Cardiac muscle cell (in vitro differentiated cells and primary cell): ENCODE measurements at places on chromosomes 5 and 9.

DNA sequence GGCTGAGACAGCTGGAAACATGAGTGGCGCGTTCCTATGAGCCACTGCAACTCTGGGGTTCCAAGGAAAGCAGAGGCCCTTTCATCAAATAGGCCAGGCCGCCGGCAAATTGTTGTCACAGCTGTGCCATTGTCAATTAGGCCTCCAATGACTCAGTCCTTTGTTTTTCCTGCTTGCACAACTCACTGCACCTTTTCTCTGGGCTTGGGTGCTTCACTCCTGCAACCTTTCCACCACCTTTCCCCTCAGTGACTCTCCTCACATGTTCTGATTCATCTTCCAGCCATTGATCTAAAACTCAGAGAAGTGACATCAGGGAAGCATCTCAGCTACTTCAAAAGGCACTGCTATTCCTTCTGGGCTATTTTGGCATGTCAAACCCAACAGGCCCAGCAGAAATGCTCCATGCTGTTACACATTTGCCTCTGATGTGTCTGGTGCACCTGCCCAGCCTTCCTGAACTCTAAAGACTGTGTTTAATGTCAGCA lies 653.7 kb downstream of the NR2F1-AS1 start:
- DNase-seq: no peak

DNA sequence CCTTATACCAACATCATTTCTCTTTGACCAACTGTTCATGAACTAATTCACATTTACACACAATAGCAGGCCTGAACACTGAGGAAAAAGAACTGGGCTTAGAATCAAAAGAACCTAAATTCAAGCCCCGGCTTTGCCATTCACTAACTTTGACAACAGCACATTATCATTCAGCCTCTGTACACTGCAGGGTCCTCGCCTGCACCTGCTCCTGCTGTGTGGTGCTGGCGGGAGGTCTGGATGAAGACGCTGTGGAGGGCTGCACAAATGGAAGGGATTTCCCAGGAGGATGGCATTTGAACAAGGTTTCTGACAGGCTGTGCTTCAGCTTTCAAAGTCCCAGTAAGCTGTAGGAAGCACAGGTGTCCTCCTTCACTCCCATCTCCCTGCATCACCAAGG lies 151.2 kb downstream of the ZDHHC21 start:
- no peak for DNase-seq

GRCh38 chr5:56564541-56565282 lies 250.6 kb upstream of the MAP3K1 start:
- DNase-seq: no peak

DNA sequence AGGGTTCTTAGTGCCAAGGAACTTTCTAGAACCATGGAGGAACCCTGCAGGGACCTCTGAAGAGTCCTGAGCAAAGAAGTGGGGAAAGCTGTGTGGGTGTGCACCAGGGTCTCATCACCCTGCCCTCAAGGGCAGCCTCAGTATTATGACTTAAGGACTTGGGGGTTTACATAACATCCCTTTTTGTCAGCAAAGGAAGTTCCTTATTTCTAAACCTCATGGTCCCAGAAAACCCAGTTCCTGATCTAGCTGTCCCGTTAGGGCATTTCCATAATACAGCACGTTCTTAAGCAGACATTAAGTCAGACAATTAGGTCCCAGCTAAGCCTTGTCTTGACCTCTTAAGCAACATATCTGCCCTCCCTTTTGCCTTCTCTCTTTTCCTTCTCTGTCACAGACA lies 57.3 kb downstream of the DAPK1 start:
- DNase-seq: no peak

DNA sequence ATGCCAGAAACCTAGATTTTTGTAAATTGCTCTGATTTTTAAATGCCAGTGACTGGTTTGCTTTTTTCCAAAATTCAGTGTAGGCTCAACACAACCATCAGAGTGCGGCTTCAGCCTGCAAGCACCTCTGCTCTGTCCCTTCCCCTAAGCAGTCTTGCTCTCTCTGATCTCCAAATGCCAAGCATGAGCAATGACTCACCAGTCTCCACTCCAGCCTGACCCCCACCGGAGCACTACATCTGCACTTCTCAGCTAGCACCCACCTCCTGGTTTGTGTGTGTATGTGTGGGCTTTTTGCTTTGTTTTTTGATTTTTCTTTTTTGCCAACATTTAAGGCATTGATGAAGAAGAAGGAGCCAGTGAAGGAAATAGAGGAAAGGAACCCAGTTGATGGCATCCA lies 61.4 kb upstream of the ADRA1B start:
- peak; percentile 15 for DNase-seq

- DNase-seq: no peak
Observed at GRCh38 chr5:158979290-158979689, 120.4 kb downstream of the EBF1 start.

- no peak for DNase-seq
Observed at GRCh38 chr9:96877269-96877668, 23.0 kb upstream of the ZNF782 start.

- no peak for DNase-seq
Observed at GRCh38 chr9:74281674-74282073, 215.5 kb upstream of the RORB start.

DNA sequence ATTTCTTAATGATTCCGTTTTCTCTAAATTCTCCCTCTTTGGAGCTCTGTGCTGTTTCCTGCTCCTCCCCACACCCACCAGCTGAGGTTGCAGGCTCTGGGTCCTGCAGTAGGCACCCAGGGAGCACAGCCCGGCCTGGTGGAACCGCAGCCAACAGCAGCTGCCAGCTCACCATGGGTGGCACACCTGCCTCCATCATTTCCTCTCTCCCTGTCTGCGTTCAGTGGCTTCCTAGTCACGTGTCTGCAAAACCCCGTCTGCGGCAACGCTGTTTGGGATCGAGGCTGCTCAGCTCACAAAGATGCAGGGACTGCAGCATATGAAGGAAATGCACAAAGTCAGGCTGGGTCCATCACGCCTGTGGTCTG lies 367.8 kb downstream of the IRX2 start:
- no peak for DNase-seq

DNA sequence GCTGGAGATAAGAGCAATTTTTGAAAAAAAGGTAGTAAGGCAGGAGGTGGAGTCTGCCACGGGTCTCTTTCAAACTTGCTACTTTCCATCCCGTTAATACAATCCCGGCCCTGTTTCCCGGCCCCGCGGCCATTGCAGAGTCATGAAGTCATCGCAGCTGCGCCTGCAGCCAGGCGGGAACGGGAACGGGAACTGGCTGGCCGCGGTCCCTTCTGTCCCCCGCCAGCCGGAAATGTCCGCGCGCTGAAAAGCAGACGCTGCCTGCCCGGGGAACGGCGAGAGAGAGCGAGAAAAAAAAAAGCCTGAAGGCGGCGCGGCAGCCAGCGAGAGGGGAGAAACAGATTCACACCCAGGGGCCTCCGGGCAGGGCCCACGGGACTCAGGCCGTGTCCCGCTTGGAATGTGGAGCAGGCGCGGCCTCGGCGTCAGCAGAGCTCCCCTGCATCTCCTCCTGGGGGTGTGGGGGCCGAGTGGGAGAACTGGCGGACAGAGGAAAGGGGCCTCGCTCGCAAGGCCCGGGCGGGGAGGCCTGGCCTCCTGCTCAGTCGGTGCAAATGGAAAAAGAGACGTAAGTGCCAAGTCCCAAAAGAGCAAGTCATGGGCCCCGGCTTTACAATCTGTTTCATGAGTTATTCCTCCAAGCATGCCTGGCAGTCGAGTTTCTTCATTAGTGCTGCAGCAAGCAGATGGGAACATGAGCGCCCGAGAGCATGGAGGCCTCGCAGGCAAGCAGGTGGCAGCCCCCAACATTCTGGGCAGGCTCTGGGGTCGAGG lies 201.2 kb upstream of the GAS1 start:
- DNase-seq: peak; percentile 49

DNA sequence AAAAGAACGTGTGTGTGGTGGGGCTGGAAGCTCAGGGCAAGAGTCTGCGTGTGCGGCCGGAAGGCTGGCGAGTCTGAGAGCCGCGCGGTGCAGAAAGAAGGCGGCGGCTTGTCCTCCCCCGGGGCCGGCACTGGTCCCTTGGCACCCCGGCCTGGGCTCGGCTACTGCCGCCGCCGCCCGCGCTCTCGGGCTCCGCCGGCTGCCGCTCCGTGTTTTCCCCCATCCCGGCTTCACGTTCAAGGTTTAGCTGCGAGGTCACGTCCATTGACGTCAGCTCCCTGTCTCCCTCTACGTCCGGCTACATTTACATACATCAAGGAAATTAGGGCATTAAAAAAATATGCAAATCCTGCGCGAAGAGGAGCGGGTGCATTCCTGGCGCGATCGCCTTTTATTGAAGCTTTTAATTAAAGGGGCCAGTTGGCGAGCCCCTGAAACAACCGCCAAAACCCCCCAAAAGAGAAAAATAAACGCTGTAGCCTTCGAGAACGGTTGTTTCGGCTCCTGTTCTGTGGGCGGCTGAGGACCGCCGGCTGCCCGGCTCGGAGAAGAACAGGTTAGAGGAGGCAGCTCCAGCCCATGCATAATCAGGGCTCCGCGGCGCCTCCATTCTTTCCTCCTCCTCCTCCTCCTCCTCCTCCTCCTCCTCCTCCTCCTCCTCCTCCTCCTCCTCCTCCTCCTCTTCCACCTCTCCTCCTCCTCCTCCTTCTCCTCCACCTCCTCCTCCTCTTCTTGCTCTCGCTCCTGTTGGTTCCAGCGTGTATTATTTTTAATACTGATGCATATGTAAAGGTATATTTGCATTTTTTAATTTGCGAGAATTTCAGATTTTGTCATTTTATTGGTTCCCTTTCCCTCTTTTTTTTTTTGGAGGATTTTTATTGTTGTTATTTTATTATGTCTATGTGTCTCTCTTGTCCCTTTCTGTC lies 207.0 kb downstream of the MEF2C start:
- peak; percentile 49 for DNase-seq

DNA sequence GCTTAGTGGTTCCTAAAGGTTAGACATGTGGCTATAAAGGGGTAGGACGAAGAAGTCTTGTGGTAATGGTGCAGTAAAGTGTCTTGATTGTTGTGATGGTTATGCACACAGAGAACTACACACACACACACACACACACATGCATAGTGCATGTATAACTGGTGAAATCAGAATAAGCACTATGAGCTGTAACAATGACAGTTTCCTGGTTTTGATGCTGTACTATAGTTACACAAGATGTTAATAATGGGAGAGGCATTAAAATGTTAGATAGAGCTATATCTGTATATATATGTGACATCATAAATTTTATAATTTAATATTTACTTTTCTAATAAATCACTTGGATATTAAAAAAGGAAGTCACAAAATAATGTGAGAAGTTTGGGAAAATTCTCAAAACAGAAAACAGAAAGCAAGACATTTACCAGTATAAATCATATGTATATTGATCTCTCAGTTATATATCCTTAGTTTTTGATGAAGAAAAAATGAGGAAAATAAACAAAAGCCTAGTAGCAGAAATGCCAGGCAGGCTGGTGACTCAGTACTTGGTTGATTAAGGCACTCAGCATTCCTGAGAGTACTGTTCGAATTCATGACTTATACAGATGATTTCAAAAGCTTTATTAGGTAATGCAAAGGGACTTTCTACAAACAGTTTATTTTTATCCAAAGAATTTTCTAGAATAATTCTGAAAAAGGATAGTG lies 350.5 kb upstream of the DAB2 start:
- DNase-seq: peak; percentile 82

DNA sequence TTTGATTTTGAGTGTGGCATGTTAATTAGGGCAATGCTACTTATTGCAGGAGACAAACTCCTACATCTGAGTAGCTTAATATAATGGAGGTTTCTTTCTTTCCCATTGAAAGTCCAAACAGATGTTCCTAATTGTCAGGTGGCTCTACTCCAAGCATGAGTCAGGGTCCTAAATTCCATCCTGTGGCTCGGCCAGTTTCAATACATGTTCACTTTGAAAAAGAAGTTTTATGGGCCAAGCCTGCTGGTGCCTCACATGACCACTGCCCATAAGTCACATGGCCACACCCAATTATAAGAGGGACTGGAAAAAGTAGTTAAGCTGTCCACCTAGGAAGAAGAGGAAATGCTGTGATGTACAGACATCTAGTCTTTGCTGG lies 170.4 kb downstream of the ARRDC3 start:
- DNase-seq: peak; percentile 88
